ENCODE measurements at places on chromosomes 11 and 22.

GRCh38 chr11:124759266-124760204 is 2.6 kb downstream of the ESAM start:
- DNase-seq, result no peak

DNA sequence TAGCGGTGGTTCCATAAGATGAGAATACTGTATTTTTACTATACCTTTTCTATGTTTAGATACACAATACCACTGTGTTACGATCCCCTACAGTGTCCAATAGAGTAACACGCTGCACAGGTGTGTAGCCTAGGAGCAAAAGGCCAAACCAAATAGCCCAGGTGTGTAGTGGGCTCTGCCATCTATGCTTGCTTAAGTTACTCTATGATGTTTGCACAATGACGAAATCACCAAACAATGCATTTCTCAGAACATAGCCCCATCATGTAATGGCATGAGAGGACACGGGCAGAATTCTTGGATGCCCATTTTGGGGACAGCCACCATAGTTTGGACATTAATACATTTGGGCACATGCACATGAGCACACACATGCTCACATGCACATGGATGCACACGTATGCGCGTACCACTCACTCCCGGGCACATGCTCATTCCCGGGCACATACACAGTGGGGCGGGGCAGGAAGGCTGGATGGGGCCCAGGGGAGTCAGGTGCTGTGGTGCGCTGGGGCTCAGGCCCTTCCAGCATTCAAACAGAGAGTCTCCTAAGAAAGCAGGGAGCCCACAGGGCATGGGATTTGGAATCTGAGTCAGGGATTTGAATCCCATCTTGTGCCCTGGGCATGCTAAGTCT is 51.1 kb downstream of the RTN4R start:
- no peak for DNase-seq

GRCh38 chr11:3824714-3825472 is 15.9 kb downstream of the RHOG start:
- DNase-seq, result no peak

- no peak for DNase-seq
These were observed 29.2 kb downstream of the SREBF2 start for GRCh38 chr22:41862160-41862529.

GRCh38 chr11:1761110-1761856 is 2.4 kb downstream of the CTSD start:
- DNase-seq, result no peak

DNA sequence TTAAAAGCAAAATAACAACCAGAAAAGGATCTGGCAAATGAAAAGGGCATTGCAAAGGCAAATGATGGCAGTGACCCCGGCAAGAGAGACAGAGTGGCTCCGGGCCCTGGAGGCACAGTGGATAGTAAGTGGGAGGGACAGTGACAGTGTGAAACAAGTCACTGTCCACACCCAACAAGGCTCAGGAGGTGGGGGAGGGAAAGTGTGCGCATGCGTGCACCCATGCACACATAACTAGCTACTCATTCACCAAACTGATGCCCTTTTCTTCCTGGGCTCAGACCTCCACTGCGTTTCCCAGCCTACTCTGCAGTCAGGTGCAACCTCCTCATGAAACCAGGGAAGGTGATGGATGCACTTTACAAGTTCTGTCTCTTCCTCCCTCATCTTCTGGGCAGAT is 108.4 kb downstream of the SHANK2 start:
- no peak for DNase-seq

GRCh38 chr11:29996016-29996415 is 20.8 kb downstream of the KCNA4 start:
- DNase-seq, result no peak

- no peak for DNase-seq
These were observed 55.8 kb downstream of the UBASH3B start for GRCh38 chr11:122711362-122711761.

DNA sequence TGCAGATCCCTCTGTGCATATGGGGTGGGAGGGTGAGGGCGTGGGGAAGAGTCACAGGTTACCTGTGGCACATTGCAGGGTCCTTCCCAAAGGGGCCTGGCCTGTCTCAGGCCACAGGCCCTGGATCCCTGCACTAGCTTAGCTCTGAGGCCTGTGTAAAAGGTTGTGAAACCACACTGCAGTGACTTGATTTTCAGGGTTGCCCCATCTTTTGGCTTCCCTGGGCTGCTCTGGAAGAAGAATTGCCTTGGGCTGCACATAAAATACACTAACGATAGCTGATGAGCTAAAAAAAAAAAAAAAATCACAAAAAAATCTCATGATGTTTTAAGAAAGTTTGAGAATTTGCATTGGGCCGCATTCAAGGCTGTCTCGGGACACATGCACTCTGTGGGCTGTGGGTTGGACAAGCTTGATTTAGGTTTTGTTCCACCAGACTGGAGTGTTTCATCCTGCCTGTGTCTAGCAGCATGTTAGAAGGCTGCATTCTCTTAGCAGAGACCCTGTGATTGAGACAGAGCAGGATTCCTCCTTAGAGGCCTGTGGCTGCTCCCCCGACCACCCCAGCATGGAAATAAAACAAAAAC is 35.9 kb upstream of the TREH start:
- no peak for DNase-seq

DNA sequence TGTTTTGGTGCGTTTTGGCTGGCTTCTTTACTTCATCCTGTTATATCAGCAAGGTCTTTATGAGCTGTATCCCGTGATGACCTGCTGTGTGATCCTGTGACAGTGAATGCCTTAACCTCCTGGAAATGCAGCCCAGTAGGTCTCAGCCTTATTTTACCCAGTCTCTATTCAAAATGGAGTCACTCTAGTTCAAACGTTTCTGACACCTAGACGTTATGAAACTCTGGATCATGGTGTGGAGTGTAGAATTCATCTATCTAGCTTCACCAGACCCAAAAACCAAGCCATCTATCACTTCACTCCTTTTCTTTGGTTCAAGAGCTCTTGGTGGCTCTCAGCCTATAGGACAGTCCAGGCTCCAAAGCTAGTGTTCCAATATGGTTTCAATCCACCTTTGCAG is 28.2 kb upstream of the ZDHHC13 start:
- DNase-seq, result no peak

GRCh38 chr11:14619603-14620531 is 23.7 kb upstream of the PDE3B start:
- no peak for DNase-seq

DNA sequence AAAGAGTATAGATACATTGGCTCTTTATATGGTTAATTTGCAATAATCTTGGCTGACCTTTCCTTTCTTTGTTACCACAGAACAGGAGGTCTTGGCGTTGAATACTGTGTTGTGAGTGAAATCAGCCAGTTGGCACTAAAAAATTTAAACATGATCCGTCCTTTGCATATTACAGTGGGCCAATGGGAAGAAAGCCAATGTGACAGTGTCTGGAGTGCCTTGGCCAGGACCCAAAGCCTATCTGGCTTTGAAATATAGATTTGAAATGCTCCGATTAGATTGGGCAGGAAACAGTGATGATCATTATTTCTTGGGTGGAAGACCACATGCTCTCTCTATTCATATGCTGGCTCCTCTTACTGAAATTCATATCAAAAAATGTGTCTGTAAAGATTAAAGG is 339.6 kb upstream of the ANO3 start:
- no peak for DNase-seq
